NCI-H2227 treated with DMSO at 0.1 percent for 48 hours (cell line): ENCODE measurements at places on chromosomes 7 and 10.

- no peak for DNase-seq
These were observed 165.8 kb downstream of the NRF1 start for GRCh38 chr7:129777195-129777844.

GRCh38 chr10:31745612-31746376 is 182.8 kb downstream of the ARHGAP12 start:
- DNase-seq: no peak

- DNase-seq: no peak
These were observed 20.7 kb upstream of the PRF1 start for GRCh38 chr10:70622981-70623844.

DNA sequence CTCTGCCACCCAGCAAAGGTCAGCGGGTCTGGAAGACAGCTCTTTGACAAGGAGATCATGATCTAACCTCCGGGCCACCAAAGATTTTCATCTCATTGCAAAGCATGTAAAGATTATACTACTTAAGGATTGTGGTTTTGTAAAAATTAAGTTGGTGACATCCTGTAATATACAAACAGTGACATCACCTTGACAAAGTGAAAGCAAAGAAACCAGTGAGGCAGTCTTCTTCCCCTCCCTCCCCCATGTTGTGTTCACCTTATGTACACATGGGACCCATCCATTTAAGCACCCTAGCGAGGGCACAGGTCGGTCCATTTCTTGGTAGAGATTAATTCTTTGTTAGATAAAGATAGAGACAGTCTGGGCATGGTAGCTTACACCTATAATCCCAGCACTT is 3.9 kb downstream of the MDH2 start:
- DNase-seq: no peak

- no peak for DNase-seq
These were observed 153.8 kb upstream of the HABP2 start for GRCh38 chr10:113399065-113399464.

GRCh38 chr7:36388423-36388822 is 1.2 kb upstream of the ANLN start:
- no peak for DNase-seq

DNA sequence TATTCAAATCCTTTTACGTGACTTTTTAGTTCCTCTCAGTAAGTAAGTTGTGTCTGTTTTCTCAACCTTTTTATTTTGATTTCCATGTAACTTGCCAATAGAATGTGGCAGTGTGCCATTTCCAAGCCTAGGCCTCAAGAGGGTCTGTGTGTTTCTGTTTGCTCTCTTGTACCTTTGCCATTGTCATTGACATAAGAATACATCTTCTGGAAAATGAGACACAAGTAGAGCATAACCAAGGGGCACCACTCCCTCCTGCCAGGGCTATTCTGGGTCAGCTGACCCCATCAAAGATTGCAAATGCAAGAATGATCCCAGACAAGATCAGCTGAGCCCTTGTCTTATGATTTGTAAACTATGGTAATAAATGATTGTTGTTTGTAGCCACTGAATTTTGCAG is 524.0 kb downstream of the IPMK start:
- no peak for DNase-seq

DNA sequence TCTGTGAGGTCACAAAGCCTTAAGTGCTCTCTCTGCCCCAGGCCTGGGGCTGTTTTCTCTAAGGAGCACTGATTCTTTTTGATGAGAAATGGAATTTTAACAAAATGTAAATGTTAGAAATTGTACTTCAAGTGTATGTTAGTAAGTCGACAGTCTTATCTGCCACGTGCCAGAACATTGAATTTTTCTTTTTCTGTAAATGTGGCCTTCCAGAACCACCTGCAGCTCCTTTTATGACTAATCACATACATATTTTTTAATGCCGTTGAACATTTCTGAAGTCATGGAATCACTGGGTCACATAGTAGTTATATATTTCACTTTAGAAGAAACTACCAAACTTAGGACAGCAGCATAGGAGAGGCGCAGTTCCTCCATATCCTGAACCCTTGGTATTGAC is 38.0 kb downstream of the UBE3C start:
- no peak for DNase-seq

GRCh38 chr7:122256046-122256445 is 48.5 kb downstream of the FEZF1 start:
- DNase-seq: no peak

DNA sequence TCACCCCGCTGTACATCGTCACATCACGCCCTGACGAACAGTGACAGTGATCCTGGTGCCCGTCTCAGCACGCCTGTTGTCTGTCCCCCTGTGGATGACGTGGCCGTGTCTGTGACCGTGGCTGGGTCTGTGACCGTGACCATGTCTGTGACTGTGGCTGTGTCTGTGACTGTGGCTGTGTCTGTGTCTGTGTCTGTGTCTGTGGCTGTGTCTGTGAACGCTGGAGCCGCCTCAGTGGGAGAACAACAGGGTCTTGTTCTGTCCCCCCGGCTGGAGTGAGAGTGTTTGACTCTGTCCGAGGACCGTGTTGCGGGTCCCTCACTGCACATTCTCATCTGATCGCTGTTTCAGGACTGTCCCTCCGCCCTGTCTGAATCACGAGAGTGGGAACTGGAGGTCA is 202.2 kb downstream of the TCERG1L start:
- DNase-seq: no peak

DNA sequence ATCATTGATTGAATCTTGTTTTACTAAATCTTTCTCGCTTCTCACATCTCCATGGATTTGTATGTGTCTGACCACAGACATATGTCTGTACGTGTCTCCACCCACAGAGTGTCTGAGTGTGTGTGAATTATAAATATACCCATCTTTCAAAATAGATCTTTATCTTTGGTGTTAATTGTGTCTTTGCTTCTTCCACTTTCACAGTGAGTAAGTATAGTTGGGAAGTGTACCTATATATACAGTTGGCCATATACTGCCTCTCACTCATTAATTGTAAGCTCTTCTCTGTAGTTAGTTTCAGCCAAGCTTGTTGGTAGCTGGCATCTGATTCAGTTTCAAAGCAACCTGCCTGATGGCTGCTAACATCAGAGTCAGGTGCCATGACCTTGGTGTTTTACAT is 18.4 kb downstream of the EEPD1 start:
- DNase-seq: no peak

DNA sequence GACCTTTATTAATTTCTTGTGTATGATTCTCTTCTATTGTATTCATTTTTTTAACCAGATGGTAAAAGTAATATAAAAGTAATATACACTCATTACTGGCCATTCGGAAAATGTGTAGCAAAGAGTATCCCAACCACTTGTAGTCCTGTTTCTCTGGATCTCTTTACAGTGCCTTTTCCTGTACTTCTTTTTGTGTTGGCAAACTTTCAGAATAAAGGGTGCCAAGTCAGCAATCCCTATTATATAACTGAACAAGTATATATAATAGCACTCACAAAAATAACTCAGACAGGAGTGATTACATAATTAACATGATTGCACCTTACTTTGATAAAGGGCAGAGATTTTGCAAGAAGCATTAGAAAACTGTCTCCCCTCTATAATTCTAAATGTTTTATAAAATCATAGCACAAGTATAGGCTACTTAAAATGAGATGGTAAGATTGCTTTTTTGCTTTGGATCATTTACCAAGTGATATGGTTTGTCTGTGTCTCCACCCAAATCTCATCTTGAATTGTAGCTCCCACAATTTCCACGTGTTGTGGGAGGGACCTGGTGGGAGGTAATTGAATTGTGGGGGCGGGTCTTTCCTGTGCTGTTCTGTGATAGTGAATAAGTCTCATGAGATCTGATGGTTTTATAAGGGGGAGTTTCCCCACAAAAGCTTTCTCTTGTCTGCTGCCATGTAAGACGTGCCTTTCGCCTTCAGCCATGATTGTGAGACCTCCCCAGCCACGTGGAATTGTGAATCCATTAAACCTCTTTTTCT is 41.5 kb upstream of the EPC1 start:
- no peak for DNase-seq

GRCh38 chr10:114485696-114486400 is 81.5 kb upstream of the AFAP1L2 start:
- DNase-seq: no peak

DNA sequence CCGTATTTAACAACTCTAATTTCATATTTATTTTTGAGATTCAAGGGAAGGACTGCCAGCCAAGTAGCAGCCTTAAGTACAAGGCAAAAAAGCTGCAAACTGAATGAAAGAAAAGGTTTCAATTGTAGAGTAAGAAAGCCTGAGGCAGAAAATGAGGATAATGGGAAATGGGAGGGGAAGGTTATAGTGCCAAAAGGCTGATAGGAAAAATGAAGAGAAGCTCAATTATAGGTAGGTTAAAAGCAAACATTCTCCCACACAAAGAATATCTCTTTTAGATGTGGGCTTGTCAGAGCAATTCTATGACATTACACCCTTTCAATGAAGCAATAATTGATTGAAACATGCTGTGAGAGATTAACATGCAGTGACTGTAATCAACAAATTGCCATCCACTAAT is 175.3 kb downstream of the RAPGEF5 start:
- DNase-seq: peak; percentile 95

DNA sequence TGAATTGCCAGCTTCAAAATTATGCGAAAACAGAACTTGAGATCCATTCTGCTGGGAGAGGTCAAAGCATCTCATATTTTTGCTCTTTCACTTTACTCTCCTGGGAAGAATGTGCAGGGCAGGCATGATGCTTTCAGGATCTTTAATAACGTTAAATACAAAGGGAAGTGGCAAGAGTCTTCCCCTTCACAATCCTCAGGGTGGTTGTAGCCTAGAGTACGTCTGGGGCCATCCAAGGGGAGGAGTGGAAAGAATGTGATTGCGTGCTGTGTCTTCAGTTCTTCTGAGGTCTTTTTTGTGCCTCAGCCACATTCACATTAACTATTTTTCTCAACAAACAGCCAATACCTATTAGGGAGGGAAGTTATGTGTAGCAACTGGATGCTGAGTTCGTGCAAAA is 207.3 kb downstream of the HGF start:
- no peak for DNase-seq

DNA sequence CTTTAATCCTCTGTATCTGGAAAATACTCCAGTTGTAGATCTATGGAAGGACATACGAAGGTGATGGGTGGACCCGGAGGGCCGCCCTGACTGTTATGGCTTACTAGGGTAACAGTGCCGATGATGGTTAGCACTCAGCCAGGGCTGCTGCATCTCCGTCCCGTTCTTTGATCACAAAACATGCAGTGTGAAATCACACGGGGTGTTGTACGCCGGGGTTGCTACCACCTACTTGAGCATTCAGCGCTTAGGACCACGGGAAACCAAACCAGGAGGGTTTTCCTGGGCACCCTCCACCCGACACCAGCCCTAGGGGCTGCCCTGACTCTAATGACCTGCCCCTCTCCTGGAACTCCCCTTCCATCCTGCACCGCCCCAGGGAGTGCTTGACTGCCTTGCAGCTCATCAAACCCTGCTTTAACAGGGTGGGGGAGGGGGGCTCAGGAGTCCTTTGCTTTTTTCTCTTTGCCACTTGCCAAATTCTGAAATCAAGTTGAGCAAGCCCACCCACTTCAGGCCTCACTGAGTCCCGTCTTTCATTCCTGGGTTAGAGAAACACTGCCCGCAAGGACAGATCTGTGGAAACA is 20.4 kb downstream of the ZNF775 start:
- DNase-seq: no peak

DNA sequence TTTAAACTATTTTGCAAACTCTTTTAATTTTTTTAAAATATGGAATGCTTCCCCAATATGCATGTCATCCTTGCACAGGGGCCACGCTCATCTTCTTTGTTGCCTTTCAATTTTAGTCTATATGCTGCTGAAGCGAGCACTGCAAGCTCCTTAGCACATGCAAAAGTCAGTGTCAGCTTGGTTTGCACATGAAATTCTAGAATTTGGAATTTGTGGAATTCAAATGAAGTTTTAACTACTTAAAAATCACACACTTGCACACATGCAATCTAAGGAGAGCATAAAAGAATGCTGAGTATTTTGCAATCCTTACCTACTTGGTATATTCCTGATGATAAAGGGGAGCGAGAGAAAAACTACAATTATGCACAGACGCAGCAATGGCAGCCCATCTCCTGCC is 78.3 kb upstream of the ATP6V0A4 start:
- DNase-seq: no peak

- DNase-seq: no peak
These were observed 279.7 kb downstream of the ARHGAP12 start for GRCh38 chr10:31648966-31649365.

GRCh38 chr7:152336754-152337368 is 98.9 kb downstream of the KMT2C start:
- peak; percentile 68 for DNase-seq

GRCh38 chr10:95841661-95842498 is 65.9 kb upstream of the CC2D2B start:
- no peak for DNase-seq

GRCh38 chr7:120278773-120279172 is 5.8 kb downstream of the KCND2 start:
- no peak for DNase-seq

- DNase-seq: no peak
These were observed 71.2 kb downstream of the GRID1 start for GRCh38 chr10:86295351-86295750.

- DNase-seq: no peak
These were observed 32.4 kb downstream of the SEMA3D start for GRCh38 chr7:85154282-85154937.

DNA sequence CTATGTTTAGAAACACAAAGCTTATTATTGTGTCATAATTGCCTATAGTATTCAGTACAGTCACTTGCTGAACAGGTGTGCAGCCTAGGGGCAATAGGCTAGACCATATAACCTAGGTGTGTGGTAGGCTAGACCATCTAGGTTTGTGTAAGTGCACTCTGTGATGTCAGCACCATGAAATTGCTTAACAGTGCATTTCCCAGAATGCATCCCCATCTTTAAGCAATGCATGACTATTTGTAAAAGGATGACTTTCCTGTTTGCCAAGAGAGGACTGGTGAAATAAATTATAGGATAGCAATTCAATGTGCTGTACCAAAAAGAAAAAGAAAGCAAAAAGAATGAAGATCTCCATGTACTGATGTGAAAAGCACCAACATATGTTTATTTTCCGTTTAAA is 288.7 kb upstream of the AUTS2 start:
- no peak for DNase-seq

- peak; percentile 2 for DNase-seq
These were observed 49.3 kb upstream of the PARD3 start for GRCh38 chr10:34864149-34865067.

DNA sequence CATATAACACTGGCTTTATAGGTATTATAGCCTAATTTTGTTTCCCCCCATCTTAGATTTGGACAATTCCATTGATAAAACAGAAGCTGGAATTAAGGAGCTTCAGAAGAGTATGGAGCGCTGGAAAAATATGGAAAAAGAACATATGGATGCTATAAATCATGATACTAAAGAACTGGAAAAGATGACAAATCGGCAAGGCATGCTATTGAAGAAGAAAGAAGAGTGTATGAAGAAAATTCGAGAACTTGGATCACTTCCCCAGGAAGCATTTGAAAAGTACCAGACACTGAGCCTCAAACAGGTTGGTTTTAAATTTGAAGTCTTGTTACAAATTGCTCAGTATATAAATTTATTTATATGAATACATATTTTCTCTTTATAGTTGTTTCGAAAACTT is 34.1 kb downstream of the SMC3 start:
- DNase-seq: no peak

GRCh38 chr7:120583899-120584586 is 273.9 kb downstream of the TSPAN12 start:
- no peak for DNase-seq
